ENCODE measurements at places on chromosomes 4 and X. TPM values are rescaled to one million over a fixed set of nuclear protein-coding genes. Genes with fewer than 3 reads are reported as not detected.

Gene NOX1
- not detected for total RNA-seq

Gene FDCSP
- total RNA-seq, result not detected

Gene MAGEE2
- total RNA-seq, result not detected

Gene RTL5
- 0.44 TPM for total RNA-seq

Gene RNF212
- 0.20 TPM for total RNA-seq

Gene TRIM60
- total RNA-seq, result not detected

Gene FAM9B
- total RNA-seq, result not detected

Gene SFRP2
- not detected for total RNA-seq

Measured in mammary microvascular endothelial cell (primary cell).